Mesendoderm (in vitro differentiated cells): ENCODE measurements at places on chromosomes 5 and 9.
A peak's percentile ranks its signal among the peaks of the same experiment; 100 is the strongest.

- DNase-seq, result no peak
Measured at GRCh38 chr9:110249603-110250002, 6.7 kb downstream of the TXN start.

- peak; percentile 96 for DNase-seq
Measured at GRCh38 chr5:54719384-54720283, 202.1 kb downstream of the SNX18 start.

GRCh38 chr5:113067635-113068344, 91.2 kb downstream of the DCP2 start:
- DNase-seq, result no peak

GRCh38 chr9:124537926-124538325, 30.7 kb upstream of the NR5A1 start:
- no peak for DNase-seq

GRCh38 chr9:84668196-84669012, 1.1 kb upstream of the NTRK2 start:
- DNase-seq, result peak; percentile 87

DNA sequence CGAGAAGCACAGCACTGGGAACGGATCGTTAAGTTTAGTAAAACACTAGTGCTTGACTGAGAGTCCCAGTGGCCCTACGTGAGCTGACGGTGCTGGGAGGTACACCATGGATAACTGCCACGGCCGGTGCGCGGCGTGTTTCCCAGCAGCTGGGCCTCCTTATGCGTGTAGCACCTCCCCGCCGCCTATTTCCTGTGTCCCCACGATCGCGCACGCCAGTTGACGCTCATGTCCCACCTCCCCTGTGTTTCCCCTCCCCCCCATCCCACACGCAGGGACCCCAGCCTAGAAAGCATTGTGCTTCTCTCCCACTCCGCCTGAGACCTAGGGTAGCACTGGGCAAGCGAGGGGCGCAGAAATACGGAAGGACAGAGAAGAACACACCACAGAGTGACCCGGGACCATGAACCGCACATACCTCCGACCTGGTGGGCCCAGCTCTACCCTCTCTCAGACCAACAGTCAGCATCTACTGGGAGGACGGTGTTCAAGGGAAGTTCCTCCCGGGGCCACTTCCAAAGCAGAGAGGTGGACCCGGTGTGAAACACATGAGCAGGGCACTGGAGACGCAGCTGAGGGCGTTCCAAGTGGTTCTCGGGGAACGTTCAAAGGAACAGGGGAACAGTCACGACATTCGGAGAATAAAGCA, 45.6 kb downstream of the DBH start:
- no peak for DNase-seq

DNA sequence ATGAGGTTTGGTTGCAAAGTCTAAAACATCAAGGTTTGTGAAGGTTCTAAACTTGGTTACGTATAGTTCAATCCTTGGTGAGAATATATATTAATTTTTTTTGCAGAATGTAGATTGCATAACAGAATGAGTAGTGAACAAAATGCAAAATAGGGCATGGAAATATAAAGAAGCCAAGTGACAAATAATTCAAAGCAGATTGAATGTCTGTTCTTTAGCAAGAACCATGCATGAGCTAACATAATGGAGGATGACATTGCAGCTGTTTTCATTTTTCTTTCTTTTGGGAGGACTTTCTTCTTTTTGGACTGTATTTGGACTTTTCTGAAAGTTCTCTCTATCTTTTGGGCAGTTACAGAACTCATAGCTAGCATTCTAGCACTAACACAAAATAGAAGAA, 194.8 kb upstream of the MRPS30 start:
- no peak for DNase-seq

- DNase-seq, result no peak
Measured at GRCh38 chr5:96717874-96718273, 55.7 kb downstream of the CAST start.

- no peak for DNase-seq
Measured at GRCh38 chr5:80985600-80986228, 25.6 kb downstream of the RASGRF2 start.

DNA sequence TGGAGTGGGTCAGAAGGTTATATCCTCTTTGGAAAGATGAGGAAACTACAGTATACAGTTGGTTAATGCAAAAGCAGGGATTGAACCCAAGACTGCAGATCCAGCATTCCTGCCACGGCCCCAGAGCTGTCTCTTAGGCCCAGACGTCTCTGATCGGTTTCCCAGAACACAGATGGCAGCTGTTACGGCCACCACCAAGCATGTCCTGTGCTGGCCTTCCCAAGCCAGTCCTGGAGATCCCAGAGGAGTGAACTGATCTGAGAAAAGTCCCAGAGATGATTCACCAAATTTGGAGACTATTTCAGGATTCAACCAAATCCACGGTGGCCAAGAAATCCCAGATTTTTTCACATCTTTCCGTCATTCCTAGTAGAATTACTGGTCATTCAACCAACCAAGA, 20.1 kb downstream of the TNIP1 start:
- DNase-seq, result no peak

DNA sequence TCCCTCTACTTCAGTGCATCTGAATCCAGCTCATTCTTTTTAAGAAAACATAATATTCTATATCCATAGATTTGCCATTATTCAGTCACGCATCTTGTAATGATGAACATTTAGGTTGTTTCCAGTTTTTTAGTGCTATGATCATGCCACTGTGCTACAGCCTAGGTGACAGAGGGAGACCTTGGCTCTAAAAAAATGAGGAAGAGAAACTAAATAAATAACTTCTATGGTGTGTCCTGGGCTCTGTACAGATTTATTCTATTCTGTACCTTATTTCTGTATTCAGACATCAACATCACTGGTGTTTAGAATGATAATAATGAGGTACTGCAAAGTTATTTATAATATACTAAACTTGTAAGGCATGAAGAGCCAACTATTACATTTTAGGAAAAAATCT, 45.9 kb downstream of the PDE8B start:
- no peak for DNase-seq

DNA sequence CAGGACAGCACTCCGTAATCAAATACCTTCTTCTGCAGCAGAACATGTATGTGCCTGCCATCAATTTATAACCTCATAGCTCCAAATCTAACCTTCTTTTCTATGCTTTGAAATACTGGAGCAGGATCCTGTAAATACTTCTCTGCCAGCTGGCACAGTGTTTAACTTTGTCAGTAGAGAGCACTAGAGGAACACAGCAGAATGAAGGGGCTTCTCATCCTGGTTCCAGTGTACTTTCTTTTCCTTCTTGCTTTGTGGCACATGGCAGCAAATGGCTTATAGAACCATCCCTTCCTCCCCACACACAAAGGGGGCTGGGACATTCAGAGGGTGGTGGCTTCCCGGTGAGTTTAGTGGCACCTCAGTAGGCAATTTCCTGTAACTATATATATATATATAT, 3.8 kb upstream of the FBXW11 start:
- peak; percentile 63 for DNase-seq

- DNase-seq, result no peak
Measured at GRCh38 chr9:93121316-93122241, 12.5 kb downstream of the NINJ1 start.
